ENCODE measurements at places on chromosomes 1 and 21. TPM values are rescaled to one million over a fixed set of nuclear protein-coding genes. Genes with fewer than 3 reads are reported as not detected.

DYRK3 gene
- total RNA-seq, result 4.6 TPM

NUDT4B gene
- not detected for total RNA-seq

TMEM183A gene
- total RNA-seq, result 58.4 TPM

FAM131C gene
- 1.9 TPM for total RNA-seq

SLC2A1 gene
- 786 TPM for total RNA-seq

NGF gene
- total RNA-seq, result 4.2 TPM

WNT4 gene
- 38.7 TPM for total RNA-seq

BSND gene
- 0.09 TPM for total RNA-seq

RXFP4 gene
- total RNA-seq, result not detected

IGSF9 gene
- 77.5 TPM for total RNA-seq

CYP4A22 gene
- not detected for total RNA-seq

TNFRSF4 gene
- total RNA-seq, result 0.34 TPM

DNA sequence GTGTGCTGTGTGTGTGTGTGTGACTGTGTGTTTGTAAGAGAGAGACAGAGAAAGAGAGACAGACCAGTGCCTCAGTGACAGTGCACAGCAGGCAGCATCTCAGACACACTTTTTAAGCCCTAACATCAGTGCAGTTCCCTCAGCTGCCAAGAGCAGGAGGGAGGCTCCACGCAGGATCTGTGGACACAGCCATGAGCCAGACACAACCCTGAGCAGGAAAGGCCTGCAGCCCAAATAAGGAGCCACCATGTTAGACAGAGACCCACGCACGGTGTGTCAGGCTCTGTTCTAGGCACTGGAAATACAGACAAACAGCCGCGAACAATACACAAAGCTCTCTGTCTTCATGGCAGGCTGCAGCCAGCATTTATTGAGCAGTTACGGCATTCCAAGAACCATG lies 445.5 kb downstream of the MATN1 start:
- DNase-seq, result no peak

DNA sequence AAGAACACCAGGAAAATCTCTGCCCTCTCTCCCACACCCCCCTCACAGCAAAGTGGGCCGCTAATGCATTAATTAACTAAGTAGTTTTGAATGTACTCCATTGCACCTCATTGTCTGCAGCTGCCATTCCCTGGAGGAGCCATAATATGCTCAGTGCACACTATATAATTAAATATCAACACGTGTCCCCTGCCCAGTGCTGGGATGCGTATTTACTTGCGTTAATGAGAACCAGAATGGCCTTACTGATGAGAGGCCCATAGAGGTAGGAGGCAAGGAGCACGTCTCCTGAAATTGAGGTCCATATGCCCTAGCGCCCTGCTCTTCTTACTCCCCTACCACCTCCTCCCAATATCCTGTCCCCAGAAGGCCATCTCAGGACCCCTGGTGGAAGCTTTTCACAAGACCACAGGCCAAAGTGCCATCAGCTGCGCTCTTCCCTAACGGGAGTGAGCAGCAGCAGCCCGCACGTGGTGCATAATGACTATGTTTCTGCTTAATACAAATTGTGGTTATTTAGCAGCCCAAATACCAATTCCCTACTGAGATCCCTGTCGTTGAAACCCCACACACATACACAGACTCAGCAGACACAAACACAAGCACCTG lies 76.8 kb downstream of the PLXNA2 start:
- no peak for DNase-seq

DNA sequence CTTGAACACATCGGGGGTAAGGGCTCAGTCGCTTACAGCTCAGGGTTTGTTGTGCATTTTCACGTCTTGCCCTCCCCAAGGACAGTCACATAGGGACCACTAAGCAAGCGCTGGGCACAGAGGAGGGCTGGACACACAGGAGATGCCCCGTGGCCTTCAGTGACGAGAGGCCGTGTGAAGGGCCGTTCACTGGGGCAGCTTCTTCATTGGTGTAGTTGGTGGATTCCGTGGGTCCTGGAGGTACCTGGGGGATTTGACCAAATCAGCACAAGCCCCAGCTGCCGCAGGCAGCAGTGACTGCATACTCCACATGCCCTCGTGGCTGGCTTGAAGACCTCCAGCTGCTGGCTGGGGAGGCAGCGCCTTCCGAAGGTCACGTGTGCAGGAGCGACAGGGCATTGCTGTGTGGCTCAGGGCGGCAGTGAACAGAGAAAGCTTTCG lies 100.8 kb upstream of the C1orf174 start:
- no peak for DNase-seq

GRCh38 chr1:5570931-5571330 lies 421.3 kb downstream of the NPHP4 start:
- DNase-seq, result no peak

DNA sequence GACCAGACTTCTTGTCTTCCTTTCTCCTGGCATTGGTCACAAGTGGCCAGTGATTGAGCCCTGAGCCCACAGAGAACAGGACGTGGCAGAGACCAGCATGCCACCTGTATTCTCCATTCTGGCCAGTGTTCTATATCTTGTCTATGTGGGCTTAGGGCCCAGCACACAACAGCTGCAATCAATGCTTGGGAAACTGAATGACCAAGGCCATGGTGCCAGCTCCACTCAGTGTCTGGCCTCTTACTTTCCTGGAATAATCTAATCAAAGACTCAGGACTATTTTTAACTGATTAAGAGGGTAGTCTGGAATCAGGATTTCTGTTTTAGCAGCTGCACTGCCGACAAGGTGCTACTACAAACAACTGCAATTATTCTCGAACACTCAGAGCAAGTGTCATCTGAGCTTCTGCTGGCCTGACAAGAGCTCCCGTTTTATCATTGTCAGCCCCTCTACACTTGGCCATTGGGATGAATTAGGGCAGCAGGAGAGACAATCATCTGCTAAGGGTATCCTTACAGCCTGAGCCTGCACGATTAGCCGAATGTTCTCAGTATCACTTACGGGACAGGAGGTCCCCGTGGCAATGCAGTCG lies 74.4 kb upstream of the GRIK3 start:
- no peak for DNase-seq

DNA sequence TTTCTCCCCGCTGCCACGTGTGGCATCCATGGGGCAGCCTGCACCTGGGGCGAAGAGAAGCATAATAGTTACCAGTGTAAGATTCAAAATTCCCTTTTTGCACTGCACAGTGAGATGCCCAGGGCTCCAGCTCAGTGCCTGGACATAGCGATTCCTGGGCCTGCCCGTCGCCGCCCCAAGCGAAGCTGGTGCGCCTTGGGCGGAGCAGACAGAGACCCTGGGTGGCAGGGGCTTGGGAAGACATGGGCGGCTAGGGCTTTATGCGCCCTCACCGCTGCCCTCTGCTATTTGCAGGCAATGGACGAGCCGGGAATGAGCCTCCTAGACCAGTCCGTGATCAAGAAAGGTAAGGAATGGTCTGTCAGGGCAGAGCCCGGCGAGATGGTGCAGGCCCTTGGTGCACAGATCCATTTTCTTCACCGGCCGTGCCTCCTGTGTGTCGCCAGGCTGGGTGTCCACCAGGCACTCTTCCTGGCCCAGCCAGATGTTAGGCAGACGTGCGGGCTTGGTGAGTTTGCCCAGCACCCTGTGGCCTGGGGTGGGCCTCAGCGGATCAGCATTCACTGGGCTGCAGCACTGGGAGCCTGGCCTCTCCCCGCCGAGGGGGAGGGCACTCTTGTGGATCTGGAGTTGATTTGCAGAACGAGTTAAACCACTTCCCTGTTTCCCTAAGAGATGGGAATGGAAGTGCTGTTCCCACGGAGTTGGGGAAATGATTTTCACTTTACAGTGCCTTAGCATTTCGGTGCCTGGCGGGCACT lies 1.7 kb downstream of the TFAP2E start:
- DNase-seq, result no peak

DNA sequence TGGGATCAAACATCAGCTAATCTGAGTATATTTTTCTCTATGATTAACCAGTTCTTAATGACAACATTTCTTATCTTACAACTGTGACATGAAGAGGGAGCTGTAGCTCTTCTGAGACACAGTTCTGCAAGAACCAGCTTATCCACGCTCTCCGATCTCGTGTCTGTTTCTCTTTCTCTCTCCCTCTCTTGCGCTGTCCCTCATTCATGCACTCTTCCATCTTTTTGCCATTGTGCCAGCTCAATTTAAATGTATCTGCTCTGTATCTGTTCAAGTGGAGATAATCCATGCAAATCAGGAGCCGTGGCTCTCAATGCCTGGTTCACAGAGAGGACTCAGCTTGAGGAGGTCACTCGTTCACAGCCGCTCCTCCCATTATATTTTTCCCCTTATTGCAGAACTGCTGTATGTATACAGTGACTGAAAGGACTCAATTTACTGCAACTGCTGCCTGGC lies 494.7 kb upstream of the ADGRL2 start:
- no peak for DNase-seq

- no peak for DNase-seq
These were observed 6.6 kb upstream of the PLEKHG5 start for GRCh38 chr1:6497867-6498575.

GRCh38 chr1:8796812-8797211 lies 20.6 kb downstream of the RERE start:
- no peak for DNase-seq

GRCh38 chr1:115837740-115838421 lies 3.0 kb downstream of the NHLH2 start:
- no peak for DNase-seq

- no peak for DNase-seq
These were observed 37.2 kb upstream of the NPL start for GRCh38 chr1:182752077-182752988.

GRCh38 chr1:88016947-88017346 lies 667.1 kb upstream of the PKN2 start:
- DNase-seq, result no peak

Data from mesothelial cell of epicardium (in vitro differentiated cells).